Anterior cingulate cortex (tissue), 58 donors: ENCODE measurements at places on chromosomes 12 and 14.
A peak's percentile ranks its signal among the peaks of the same experiment; 100 is the strongest.

- no peak for DNase-seq
Observed at GRCh38 chr14:52202151-52202550, 65.3 kb upstream of the PTGDR start.

GRCh38 chr12:5051334-5051733 lies 7.7 kb downstream of the KCNA5 start:
- DNase-seq, result no peak

DNA sequence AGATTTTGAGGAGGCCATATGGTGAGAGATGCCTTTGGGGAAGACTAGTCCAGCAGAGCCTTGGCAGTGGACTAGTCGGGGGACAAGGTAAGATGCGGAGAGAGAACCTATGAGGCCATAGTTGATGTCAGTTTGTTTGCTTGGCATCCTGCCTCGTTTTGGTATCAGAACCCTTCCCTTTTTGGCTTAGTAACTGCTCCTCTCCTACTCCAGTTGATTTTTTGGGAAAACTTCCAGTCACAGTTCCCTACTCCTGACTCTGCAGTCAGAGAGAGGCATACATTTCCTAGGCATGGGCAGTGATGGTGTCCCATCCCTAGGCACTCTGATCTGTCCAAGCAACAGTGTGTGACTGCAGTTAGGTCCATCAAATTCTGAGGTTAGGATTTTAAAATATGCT lies 398.3 kb downstream of the AEBP2 start:
- no peak for DNase-seq

DNA sequence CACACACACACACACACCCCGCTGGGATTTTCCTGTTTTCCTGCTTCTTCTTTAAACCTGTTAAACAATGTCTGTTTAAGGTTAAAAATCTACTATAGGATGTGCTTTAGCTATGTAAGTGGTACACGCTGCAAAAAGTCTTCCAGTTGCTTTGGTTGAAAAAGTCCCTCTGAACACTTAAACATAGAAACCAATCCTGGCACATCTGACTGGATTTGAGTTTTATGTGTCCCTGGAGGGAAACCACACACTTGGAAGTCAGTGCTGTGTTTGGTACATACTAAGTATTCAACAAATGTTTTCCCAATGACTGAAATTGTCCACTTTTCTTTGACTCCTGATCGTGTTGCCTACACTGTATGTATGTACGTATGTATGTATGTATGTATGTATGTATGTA lies 22.0 kb downstream of the CFL2 start:
- DNase-seq, result no peak

DNA sequence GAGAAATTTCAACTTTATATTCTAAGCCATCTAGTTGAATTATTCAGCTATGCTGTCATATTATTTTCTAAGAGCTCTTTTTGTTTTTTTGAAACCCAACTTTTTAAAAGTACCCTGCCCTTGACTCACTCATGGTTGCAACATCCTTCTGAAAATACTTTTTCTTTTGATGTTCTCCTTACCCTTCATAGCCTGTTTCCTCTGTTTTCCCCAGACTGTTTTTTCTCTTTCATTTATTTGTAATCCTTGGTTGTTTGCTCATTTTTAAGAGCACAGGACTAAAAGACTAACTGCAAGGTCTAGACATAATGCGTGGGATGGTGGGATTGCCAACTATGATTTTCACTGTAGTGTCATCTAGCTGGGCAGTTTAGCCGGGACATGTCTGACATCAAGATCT lies 21.2 kb upstream of the CDKL1 start:
- DNase-seq, result no peak

GRCh38 chr12:130761537-130762318 lies 45.6 kb upstream of the RIMBP2 start:
- DNase-seq, result peak; percentile 72

- no peak for DNase-seq
Observed at GRCh38 chr12:27968972-27969623, 3.4 kb downstream of the PTHLH start.

- DNase-seq, result no peak
Observed at GRCh38 chr12:94686834-94687628, 36.7 kb upstream of the TMCC3 start.

- DNase-seq, result no peak
Observed at GRCh38 chr14:75854111-75854799, 127.5 kb downstream of the TGFB3 start.

GRCh38 chr12:49955899-49956662 lies 5.5 kb downstream of the AQP2 start:
- DNase-seq, result no peak

DNA sequence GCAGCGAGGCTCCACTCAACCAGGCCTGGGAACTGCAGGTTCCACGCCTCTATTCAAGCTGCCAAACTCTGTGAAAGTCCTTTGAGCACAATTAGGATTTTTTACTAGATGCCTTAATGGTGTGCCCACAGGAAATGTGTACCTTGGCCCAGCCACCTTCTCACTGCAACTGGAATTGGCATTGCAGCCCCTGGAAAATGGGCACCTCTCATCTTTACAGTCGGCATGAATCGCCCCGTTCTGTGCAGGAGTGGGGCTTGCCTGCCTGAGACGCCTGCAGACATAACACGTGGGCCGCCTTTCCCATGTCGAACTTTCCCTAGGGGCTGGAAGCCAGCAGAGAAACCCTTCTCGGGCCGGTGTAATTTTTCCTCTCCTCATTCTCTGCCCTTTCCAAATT lies 42.0 kb upstream of the ELK3 start:
- no peak for DNase-seq

DNA sequence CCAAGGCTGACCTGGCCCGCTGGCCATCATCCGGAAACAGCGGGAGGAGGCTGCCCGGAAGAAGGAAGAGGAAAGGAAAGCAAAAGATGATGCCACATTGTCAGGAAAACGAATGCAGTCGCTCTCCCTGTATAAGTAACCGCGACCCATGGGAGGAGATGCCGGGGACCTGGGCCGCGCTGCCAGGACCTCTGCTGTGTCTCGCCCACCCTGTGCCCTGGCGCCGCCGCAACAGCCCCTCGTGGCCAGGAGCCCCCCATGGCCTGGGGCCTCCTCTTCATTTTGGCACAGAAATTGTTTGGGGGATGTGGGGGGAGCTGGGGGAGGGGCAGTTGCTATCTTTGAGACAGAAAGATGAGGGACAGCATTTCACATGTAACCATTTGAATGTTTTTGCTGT lies 16.5 kb downstream of the HSPB8 start:
- no peak for DNase-seq

DNA sequence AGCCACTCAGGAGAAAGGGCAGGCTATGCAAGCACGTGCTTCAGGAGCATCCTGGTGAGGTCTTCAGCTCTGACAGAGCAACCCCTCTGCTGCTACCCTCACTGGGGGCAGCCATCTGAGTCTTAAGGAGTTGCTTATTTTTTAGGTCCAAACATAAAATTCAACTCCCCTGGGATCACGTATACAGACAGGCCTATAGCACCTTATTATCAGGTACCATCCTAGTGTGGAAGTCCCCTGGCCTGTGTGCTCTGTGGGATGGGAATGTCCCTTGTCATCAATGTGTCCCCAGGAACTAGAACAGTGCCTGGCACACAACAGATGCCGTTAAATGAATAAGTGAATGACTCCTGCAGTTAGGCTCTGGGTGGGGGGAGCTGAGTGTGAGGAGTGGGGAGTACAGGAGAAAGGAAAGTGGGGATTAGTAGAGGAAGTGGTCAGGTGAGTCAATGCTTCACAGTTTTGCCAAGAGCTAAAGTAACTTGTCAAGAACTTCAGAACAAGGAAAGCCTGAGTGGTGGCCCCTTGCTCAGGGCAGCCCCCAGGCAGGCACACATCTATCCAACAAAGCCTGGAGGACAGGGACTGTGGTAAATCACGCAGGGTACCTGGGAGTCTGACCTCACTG lies 33.5 kb downstream of the DAD1 start:
- no peak for DNase-seq

DNA sequence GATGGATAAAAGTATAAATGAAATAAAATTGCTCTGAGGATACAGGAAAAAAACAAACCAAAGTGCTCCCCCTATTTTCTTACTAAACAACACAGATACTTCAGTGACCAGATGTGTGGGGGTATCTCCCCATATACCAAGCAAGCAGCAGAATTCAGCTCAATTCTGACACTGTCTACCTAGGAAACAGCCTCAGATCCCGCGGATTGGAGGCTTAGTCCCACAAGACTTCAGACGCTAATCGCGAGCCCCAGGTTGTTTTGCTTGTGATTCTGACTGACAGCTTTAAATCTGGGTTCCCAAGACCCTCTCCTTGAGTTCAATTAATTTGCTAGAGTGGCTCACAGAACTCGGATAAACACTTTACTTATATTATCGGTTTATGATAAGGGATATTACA lies 17.3 kb downstream of the NFKBIA start:
- no peak for DNase-seq

DNA sequence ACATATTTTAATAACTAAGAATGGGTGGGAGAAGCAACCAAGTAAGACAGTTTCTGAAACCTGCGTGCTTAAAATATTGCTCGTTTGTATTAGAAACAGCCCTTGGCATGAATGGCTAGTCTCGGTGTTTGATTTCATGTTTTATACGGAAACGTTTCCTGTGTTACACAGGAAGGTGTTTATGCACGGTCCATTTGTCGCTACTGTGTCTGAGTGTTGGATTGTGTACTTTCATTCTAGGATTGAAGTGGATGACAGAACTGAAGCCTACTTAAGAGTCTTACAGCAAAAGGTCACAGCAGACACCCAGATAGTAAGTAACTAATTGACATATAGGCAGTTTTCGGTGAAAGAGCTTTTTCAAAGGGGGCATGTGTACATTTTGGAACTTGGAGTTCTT lies 19.6 kb downstream of the PIWIL1 start:
- DNase-seq, result no peak

DNA sequence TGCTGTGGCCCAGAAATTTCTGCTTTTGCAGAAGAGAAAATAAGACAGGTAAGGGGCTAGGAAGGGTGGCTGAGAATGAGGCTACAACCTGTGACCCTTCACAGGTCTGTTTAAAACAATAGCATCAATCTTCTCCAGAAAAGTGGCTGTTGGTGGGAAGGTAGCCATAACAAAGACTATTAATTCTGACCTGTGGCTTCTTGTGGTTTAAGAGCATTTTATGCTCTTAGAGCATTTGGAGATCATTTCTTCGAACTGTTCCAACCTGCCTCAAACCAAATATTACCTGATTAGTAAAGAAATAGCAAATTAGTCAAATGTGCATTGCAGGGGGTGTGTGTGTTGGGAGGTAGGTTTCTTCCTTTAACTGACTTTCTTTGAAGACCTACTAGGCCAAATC lies 15.2 kb upstream of the TCP11L2 start:
- no peak for DNase-seq

DNA sequence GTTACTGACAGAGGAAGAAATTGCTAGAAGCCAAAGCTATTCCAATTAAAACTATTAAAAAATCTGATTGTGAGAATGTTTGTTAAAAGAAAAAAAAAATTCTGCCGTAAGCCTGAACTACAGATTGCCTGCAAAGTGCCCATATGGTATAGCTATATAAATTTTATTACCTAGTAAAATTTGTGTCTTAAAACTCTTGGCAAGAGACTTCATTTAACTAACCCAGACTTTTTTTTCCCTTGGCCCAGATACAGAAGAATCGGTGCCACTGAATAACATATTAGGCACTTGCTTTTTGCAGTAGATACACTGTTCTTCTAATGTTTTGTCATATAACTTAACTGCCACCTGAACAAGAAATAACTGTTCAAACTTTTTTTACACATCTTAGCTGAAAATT lies 125.5 kb downstream of the RPS29 start:
- DNase-seq, result no peak

DNA sequence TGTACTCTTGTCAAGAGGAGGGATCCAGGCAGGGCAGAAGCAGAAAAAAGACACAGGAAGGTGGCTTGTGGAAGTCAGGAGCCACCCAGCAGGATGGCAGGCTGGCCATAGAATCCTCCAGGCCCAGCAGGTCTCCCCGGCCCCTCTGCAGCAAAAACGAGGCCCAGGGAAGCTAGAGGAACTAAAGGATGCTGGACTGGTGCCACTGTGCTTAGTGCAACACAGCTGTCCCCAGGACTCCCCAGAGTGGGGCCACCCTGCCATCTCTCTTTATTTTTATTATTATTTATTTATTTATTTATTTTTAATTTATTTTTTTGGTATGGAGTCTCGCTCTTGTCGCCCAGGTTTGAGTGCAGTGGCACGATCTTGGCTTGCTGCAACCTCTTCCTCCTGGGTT lies 54.1 kb downstream of the PITPNM2 start:
- DNase-seq, result no peak

GRCh38 chr12:57893431-57894353 lies 47.2 kb upstream of the CTDSP2 start:
- peak; percentile 81 for DNase-seq

GRCh38 chr12:10283027-10283426 lies 24.6 kb upstream of the KLRD1 start:
- no peak for DNase-seq

DNA sequence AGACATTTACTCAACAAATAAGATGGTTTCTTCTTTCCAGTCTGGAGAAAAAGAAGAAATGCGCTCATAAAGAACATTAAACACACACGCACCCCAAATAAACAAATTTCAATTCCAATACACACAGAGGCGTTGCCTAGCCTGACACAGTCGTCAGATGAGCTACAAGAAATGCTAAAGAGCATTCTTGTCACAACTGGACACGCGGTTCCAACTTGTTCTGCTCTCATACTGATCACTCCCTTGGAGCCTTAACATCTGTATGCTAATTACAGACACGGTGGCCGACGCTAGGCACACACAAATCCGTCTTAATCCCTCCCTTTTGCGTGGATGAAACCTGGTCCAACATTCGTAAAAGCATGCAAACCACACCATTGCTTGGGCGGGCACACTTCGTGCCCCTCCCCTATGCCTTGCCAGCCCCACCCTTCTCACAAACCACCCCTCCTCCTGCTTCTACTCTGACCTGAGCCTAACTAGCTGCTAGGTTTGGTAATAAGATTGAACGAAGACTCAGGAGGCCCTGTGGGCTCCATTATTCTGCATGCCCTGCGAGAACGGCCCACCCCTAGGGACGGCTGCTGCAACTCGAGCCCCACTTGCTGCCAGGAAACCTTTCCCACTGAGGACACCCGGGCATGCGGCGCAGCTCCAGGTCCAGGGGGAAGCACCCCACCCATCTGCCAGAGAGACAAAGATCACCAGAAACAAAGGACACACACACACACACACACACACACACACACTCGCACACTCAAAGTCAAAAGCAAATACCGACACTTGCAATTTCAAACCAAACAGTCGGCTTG lies 1.2 kb downstream of the KCNK10 start:
- peak; percentile 57 for DNase-seq

DNA sequence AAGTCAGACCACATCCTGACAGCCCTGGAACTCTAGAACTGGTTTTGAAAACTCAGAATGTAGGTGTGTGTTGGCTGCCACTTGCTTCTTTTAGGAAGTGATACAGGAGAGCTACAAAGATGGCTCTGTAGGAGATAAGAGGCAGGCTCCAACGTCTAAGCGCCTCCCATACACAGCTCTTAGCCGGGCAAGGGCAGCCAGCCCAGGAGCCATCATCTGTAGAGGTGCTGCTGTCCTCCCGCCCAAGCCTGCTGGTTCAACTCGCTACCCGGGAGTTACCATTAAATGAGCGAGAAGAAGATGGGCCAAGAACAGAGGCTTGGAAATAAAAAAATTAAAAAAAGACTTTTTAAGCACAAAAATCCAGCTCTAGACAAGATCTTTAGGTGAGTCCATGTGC lies 61.2 kb upstream of the DIO3 start:
- no peak for DNase-seq

GRCh38 chr12:94615260-94616181 lies 34.8 kb downstream of the TMCC3 start:
- peak; percentile 57 for DNase-seq
